ENCODE measurements at places on chromosomes 16 and 17.

DNA sequence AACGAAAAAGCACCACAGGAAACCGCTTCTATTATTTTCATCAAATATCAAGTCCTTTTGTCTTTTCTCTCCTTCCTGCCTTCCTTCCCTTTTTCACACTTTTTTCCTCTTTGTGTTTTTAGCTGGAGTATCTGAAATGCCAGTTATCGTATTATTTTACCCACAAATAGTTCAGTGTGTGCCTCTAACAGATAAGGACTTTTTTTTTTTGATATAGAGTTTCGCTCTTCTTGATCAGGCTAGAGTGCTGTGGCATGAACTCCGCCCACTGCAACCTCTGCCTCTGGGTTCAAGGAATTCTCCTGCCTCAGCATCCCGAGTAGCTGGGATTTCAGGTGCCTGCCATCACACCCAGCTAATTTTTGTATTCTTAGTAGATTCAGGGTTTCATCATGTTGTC lies 10.7 kb downstream of the DNAAF1 start:
- DNase-seq = no peak

GRCh38 chr17:47800686-47801085 lies 20.9 kb downstream of the OSBPL7 start:
- DNase-seq = no peak

- no peak for DNase-seq
Measured at GRCh38 chr16:27511657-27512448, 37.9 kb downstream of the GTF3C1 start.

DNA sequence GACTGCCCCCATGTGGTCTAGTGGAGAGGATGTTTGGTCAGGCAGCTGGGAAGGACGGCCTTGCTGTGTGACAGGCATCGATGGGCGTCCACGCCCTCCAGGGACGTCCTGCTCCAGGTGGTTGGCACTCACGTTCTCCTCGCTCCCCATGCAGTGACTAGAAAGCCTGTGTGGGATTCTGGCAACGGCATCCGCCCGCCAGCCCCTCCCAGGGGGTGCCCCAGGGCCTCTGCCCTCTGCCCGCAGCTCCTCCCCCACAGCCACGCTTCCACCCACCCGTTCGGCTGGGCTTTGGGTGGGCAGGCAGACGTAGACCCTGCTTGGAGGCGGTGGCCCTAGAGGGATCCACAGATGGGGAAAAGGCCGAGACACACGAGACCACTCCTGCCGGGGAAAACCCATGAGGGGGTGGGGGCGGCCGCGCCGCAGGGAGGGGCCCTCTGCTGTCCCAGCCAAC lies 4.7 kb upstream of the IL17C start:
- DNase-seq = no peak

- DNase-seq = peak; percentile 73
Measured at GRCh38 chr17:81513372-81513752, 763 bp upstream of the ACTG1 start.

DNA sequence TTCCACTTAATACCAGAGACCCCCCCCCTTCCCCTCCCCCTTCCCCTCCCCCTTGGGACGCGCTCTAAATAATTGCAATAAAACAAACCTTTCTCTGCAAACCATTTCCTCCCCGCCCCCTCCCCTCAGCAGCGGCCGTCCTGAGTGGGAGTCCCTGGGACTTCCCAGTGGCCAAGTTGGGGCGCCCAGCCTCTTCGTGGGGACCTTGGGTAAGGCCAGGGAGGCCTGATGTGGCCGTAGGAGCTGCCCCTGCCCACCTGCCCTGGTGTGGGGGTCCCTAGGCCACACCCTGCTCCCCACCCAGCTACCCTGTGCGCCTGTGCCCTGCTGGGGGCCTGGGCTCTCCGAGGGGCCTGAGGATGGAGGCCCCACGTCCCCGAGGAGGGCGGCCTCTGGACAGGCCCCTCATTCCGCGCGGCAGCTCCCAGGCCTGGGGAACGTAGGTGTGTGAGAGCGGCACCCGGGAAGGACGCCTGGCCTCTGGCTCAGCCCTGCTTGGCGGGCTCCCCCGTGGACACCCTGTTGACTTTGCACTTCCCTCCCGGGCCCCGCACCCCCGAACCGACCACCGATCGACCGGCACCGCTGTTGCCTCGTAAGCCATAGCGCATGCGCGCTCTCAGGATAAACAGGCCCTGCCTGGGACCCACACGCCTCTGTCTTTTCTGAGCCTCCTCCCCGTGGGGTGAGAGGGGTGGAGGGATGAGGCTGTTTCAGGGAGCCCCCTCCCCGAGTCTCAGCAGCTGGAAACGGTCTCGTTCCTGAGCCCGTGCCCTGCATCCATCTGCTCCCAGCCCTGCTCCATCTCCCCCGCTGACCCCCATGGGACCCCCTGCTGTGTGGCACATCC lies 9.0 kb downstream of the NTHL1 start:
- DNase-seq = peak; percentile 25

- DNase-seq = no peak
Measured at GRCh38 chr17:65278820-65279184, 141.6 kb downstream of the RGS9 start.

DNA sequence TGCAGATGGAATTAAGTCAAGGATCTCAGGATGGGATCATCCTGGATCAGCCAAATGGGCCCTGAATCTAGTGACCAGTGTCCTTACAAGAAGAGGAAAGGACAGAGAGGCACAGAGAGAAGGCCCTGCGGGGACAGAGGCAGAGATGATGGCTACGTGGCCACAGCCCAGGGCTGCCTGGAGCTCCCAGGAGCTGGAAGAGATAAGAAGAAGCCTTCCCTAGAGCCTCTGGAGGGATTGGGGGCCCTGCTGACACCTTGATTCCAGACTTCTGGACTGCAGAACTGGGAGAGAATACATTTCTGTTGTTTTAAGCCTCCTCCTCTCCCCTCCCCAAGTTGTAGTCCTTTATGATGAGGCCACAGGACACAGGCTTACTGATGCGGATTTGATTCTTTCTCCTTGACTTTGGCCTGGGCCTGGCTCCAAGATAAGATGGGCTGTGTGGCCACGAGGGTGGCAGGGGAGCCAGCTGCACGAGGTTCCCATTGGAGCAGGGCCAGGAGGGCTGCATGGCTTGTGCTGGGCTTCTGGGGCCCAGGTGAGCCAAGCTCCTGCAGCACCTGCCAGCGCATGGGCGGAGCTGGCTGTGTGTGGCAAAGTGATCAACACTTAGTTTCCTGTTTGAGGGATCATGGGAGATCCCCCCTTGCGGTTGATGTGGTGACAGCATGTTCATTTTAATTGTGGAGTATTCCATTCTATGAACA lies 146.1 kb downstream of the IRF8 start:
- DNase-seq = no peak

DNA sequence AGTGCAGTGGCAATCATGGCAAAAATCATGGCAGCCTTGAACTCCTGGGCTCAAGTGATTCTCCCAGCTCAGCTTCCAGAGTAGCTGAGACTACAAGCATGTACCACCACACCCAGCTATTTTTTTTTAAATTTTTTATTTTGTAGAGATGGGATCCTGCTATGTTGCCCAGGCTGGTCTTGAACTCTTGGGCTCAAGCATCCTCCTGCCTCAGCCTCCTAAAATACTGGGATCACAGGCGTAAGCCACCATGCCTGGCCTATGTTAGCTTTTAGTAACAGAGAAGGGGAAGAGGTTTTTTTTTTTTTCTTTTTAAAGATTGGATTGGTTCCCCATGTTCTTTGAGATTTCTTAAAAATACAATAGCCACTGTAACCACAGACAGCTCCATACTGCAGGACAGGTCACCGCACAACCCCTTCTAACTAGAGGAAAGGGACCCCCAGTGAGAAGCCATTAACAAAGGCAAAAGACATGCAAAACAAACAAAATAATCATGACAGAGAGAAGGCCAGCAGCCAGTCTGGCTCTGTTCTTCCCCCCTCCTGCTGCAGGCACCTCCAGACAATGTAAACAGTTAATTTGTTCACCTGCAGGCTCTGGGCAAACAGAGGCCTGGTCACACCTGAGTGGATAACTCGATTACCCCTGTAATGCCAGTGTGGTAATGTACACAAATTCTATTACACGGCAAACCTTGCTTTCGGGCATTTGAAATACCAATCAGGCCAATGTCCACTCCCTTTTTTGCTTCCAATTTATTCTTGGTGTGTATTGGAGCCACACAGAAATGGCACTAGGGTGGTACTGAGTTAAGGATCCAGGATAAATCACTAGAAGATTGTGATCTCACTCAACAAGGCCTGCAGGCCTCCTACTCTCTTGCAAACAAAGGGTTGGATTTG lies 52.9 kb downstream of the SNX11 start:
- no peak for DNase-seq

- DNase-seq = no peak
Measured at GRCh38 chr17:17831208-17832031, 5.4 kb downstream of the SREBF1 start.
